Activated naive CD8-positive, alpha-beta T cell treated with anti-CD3 and anti-CD28 coated beads, Interleukin-2, amount 10 ng/mL, durations not matched to agents 7 days and 5 days (primary cell): ENCODE measurements at places on chromosomes 16 and 17.

GRCh38 chr17:20926532-20926931 is 116.3 kb downstream of the USP22 start:
- H3K27ac ChIP-seq: no peak overlapping the region
- H3K36me3 ChIP-seq: no peaks in the 10 kb centered on the region
- H3K4me1 ChIP-seq: no peaks in the 10 kb centered on the region
- DNase-seq: no peak
- no peak overlapping the region for H3K4me3 ChIP-seq
- peaks cover 9% of the 10 kb centered on the region for H3K27me3 ChIP-seq

GRCh38 chr16:58365623-58366022 is 26.6 kb upstream of the GINS3 start:
- H3K27ac ChIP-seq: no peak overlapping the region
- H3K4me1 ChIP-seq: no peaks in the 10 kb centered on the region
- H3K36me3 ChIP-seq: no peaks in the 10 kb centered on the region
- peaks cover 34% of the 10 kb centered on the region for H3K27me3 ChIP-seq

- H3K27ac ChIP-seq: no peak overlapping the region
- H3K27me3 ChIP-seq: no peaks in the 10 kb centered on the region
- H3K36me3 ChIP-seq: peaks cover 46% of the 10 kb centered on the region
- H3K4me1 ChIP-seq: peaks cover 31% of the 10 kb centered on the region
- no peak overlapping the region for H3K4me3 ChIP-seq
- no peak for DNase-seq
These were observed 40.4 kb upstream of the CORO6 start for GRCh38 chr17:29663155-29663554.

DNA sequence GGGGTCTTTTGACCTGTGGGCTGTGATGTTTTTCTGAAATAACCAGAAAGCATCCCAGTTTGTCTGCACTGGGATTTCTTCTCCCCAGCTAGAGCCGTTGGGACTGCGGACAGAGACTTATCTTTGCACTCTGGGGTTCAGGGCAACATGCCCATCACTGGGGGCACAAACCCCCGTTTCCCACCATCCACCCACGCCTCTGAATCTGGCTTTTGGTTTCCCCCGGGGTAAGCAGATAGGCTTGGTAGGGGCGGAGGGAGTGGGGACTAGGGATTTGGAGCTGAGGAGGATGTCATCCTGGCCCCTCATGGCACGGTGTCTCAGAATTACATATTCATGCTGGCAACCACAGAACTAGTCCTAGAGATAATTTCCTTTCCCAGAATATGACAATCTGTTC is 68.6 kb downstream of the CCDC182 start:
- H3K36me3 ChIP-seq: peaks cover 3% of the 10 kb centered on the region
- no peak overlapping the region for H3K4me3 ChIP-seq
- H3K4me1 ChIP-seq: peaks cover 21% of the 10 kb centered on the region
- no peak for DNase-seq
- no peaks in the 10 kb centered on the region for H3K27me3 ChIP-seq
- peak overlapping the region; percentile 22 for H3K27ac ChIP-seq

- peaks cover 22% of the 10 kb centered on the region for H3K4me1 ChIP-seq
- peaks cover 6% of the 10 kb centered on the region for H3K36me3 ChIP-seq
- no peak for DNase-seq
- peaks cover 3% of the 10 kb centered on the region for H3K27me3 ChIP-seq
These were observed 5.1 kb downstream of the PITPNA start for GRCh38 chr17:1557355-1558095.

GRCh38 chr16:48432136-48432535 is 46.9 kb upstream of the SIAH1 start:
- peaks cover 3% of the 10 kb centered on the region for H3K27me3 ChIP-seq
- H3K4me3 ChIP-seq: no peak overlapping the region
- H3K36me3 ChIP-seq: no peaks in the 10 kb centered on the region
- no peak overlapping the region for H3K27ac ChIP-seq

DNA sequence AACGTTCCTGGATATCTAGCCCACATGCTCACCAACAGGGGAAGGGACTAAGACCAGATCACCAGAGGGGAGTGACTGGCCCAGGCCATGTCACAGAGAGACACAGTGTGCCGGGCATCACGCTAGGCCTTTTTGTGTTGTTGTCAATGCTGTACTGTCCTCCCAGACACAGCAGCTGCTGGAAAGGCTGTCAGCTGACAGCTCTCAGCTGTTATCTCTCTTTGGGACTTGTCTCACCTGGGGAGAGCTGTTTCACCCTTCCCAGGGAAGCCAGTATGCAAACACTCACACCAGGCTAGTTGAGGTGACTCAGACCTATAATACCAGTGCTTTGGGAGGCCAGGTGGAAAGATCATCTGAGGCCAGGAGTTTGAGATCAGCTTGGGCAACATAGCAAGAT is 19.4 kb downstream of the UNC45B start:
- no peak overlapping the region for H3K4me3 ChIP-seq
- H3K36me3 ChIP-seq: no peaks in the 10 kb centered on the region
- peaks cover 18% of the 10 kb centered on the region for H3K4me1 ChIP-seq
- no peak overlapping the region for H3K27ac ChIP-seq
- H3K27me3 ChIP-seq: no peaks in the 10 kb centered on the region

GRCh38 chr16:998211-998610 is 16.6 kb downstream of the SOX8 start:
- DNase-seq: no peak
- H3K4me3 ChIP-seq: peak overlapping the region; percentile 41
- no peak overlapping the region for H3K27ac ChIP-seq
- peaks cover 13% of the 10 kb centered on the region for H3K27me3 ChIP-seq

DNA sequence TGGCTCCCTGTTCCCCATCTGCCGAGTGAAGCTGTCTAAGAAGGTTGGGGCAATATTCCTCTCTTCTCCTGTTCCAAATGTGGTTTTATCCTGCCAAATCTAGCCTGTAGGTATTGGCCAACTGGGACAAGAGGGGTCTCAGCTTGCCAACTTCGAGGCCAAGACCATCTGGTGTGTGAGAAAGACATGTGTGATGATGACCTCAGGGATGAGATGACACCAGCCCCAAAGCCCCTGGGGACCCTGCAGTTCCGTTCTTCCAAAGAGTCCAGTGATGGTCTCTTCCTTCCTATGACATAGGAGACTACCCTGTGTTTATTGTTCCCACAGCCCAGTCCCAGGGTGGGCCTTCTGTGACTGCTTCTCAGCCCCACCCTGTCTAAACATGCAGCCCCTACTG is 34.8 kb upstream of the ADAMTS18 start:
- H3K4me3 ChIP-seq: no peak overlapping the region
- H3K36me3 ChIP-seq: no peaks in the 10 kb centered on the region
- no peak overlapping the region for H3K27ac ChIP-seq
- no peak for DNase-seq

DNA sequence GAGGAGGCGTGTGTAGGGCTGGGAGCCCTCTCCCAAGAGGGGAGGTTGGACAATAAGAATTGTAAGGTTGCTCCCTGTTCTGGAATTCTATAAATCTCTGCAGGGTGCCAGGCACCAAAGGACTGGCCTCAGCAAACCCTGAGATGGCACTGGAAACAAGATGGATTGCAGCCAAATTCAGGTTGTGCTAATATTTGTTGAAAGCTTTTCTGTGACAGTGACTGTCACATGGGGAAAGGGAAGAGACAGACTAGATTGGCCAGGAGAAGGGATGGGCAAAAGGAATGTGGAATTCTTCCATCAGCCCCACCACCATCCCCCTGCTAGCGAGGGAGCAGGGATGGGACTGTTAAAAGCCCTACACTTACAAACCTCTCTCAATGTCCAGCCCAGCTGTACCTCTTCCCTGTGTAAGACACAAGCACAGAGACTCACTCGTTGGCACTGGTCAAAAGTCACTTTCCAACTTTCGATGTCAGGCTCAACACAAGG is 62.4 kb downstream of the SOX9 start:
- H3K4me3 ChIP-seq: no peak overlapping the region
- no peaks in the 10 kb centered on the region for H3K27me3 ChIP-seq
- H3K36me3 ChIP-seq: no peaks in the 10 kb centered on the region
- no peak for DNase-seq

- no peak for DNase-seq
- H3K4me3 ChIP-seq: no peak overlapping the region
- no peaks in the 10 kb centered on the region for H3K4me1 ChIP-seq
- no peaks in the 10 kb centered on the region for H3K36me3 ChIP-seq
- H3K27me3 ChIP-seq: peaks cover 15% of the 10 kb centered on the region
- H3K27ac ChIP-seq: no peak overlapping the region
These were observed 15.3 kb downstream of the TMEM98 start for GRCh38 chr17:32943206-32943605.

DNA sequence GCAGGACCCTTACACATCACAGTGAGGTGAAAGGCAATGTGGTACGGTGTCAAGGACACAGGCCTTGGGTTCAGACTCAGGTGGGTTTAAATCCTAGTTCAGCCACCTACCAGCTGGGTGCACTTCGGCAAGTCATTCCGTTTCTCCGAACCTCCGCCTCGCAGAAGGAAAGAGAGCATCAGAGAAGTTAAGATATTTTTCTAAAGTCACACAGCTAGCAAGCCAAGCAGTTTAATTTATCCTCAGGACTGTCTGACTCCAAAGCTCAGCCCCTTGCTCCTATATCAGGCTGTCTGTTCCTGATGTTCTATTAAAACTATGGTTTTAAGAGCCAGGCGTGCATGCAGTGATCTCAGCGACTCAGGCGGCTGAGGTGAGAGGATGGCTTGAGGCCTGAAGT is 65.1 kb downstream of the GP2 start:
- no peak overlapping the region for H3K4me3 ChIP-seq
- H3K36me3 ChIP-seq: no peaks in the 10 kb centered on the region
- no peaks in the 10 kb centered on the region for H3K27me3 ChIP-seq

- no peak overlapping the region for H3K27ac ChIP-seq
- DNase-seq: no peak
- no peaks in the 10 kb centered on the region for H3K36me3 ChIP-seq
- peaks cover under 1% of the 10 kb centered on the region for H3K4me1 ChIP-seq
- no peak overlapping the region for H3K4me3 ChIP-seq
- no peaks in the 10 kb centered on the region for H3K27me3 ChIP-seq
These were observed 107.9 kb downstream of the RAP1GAP2 start for GRCh38 chr17:2904135-2904534.

DNA sequence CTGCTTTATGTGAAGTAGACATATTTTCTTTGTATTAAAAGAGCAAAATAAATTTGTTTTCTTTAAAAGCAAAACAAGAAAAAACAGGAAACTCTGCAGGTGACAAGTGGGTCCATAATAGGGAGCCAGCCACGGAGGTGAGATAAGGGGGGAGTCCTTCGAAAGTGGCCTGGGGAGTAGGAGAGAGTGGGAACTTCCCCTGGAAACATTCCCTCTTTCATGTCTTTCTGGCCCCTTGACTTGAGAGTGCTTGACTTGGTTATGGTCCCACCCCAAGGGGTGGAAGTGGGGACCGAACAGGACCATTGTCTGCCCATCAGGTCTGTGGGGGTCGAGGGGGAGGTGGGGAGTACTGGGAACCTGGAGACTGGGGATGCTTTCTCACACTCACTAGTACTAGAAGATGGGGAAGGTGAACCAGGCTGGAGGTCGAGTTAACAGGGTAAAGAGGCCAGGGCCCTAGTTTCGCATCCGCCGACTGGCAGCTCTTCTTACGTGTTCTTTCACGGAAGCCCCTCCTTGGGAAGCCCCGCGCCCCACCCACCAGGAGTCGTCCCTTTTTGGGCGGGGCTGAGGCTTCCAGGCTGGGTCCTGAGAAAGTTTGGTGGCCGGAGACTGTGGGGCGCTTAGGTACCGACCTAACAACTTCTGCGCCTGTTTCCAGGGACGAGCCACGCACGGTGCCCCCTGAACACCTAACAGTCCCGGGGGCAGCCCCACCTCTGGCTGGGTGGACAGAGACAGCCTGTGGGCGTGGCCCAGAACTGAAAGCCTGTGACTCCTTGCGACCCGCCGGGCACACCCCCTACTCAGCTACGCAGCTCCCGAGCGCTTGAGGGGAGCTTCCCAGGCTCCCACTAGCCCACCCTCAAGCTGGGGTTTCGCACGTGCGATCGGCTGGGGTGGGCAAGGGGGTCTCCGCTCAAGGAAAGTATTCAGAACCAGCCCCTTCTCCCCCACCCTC is 790 bp downstream of the TRADD start:
- DNase-seq: peak; percentile 84
- peak overlapping the region; percentile 93 for H3K4me3 ChIP-seq
- H3K4me1 ChIP-seq: peaks cover 45% of the 10 kb centered on the region
- peak overlapping the region; percentile 92 for H3K27ac ChIP-seq

- DNase-seq: peak; percentile 74
- H3K27ac ChIP-seq: peak overlapping the region; percentile 85
- H3K36me3 ChIP-seq: no peaks in the 10 kb centered on the region
- H3K4me1 ChIP-seq: peaks cover 24% of the 10 kb centered on the region
These were observed 2.4 kb downstream of the SERPINF1 start for GRCh38 chr17:1764284-1764683.

DNA sequence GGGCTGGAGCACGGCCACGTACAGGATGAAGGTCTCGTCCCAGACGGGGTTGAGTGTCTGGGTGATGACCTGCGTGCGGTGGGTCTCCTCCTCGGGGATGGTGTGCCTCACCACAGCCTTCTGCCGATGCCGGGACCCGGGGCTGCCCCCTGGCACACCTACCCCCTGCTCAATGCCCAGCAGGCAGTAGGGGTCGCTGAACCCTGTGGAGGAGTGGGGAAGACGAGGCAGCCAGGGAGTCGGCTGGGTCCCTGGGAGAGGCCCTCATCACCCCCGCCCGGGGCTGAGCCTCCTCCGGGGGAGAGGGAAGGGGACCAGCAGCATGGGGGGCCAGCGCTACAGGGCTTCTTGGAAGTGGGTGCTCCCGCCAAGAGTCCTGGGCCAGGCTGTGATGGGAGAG is 1.8 kb downstream of the UNC13D start:
- DNase-seq: peak; percentile 30
- H3K4me3 ChIP-seq: peak overlapping the region; percentile 91
- peaks cover 5% of the 10 kb centered on the region for H3K36me3 ChIP-seq
- H3K4me1 ChIP-seq: peaks cover 13% of the 10 kb centered on the region

DNA sequence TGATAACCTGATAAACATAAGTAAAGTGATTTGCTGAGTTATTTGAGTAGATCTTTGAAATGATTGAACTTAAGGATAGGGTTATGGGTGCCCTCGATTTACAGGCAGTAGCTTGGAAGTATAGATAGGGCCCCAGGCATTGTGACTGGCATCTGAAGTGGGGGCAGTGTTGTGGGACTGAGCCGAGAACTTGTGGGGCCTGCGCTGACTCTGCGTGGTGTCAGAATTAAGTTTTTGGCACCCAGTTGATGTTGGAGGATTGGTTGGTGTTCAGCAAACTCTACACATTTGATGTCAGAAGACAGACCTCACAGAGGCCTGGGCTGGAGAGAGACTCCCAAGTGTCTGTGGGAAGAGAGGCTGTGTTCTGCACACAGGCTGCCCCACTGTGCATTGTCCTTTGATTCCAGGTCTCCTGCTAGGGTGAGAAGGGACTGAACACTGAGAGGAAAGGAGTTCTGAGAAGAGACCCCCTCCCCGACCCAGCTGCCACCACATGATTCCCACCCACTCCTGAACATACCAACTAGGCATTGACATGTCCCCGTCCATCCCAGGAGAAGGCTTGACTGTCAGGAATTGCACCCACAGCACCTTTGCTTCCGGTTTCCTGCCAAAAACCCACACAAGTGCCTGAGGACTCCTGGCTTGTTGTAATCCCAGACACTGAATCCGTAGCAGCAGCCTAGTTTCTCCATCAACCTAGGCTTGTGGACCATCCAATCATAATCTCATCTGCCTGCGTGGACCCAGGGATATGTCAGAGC is 4.5 kb downstream of the ZNF267 start:
- no peak for DNase-seq
- peak overlapping the region; percentile 85 for H3K27ac ChIP-seq
- H3K36me3 ChIP-seq: peaks cover 80% of the 10 kb centered on the region
- H3K27me3 ChIP-seq: no peaks in the 10 kb centered on the region
- H3K4me1 ChIP-seq: peaks cover 68% of the 10 kb centered on the region
- peak overlapping the region; percentile 91 for H3K4me3 ChIP-seq
